ENCODE measurements at places on chromosomes 13 and 19. TPM values are rescaled to one million over a fixed set of nuclear protein-coding genes. Genes with fewer than 3 reads are reported as not detected.
A peak's percentile ranks its signal among the peaks of the same experiment; 100 is the strongest.

ZNF880 gene
- total RNA-seq, result 18.6 TPM

SCEL gene
- total RNA-seq, result not detected

ZNF579 gene
- 5.4 TPM for total RNA-seq

CGB8 gene
- total RNA-seq, result not detected

EID2B gene
- total RNA-seq, result 9.1 TPM

EDDM13 gene
- total RNA-seq, result not detected

GRCh38 chr13:68872338-68872737, 1235.3 kb upstream of the ATXN8OS start:
- no peak for DNase-seq

DNA sequence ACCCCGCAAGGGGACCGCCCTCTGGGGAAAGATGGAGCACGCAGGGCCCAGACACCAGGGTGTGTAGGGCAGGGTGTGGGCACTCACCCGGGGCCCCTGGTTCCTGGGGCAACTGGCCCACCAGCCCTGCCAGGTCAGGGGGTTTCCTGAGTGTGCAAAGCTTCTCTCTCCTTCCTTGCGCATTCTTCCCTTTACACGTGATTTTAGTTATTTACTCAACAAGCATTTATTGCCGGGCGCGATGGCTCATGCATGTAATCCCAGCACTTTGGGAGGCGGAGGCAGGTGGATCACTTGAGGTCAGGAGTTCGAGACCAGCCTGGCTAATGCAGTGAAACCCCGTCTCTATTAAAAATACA, 20.4 kb downstream of the PRR36 start:
- no peak for DNase-seq

DNA sequence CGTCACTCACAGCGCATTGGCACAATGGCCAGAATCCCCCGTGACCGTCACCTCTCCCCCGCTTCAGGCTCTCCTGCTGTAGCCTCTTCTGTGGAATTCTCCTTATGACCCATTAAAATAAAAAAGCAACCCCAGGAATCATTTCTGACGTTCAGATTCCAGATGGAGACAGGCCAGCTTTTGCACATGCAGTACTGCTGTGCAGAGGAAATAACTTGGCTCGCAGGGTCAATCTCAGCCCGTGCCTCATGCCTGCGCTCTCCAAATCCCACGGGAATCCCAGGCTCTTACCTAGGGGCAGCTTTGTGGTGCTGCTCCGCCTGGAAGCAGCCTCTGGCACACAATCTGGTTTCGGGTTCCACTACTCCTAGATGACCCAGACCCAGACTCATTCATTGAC, 32.7 kb upstream of the SOX1 start:
- peak; percentile 50 for DNase-seq

- no peak for DNase-seq
Observed at GRCh38 chr13:41284512-41285288, 21.3 kb upstream of the MTRF1 start.

- no peak for DNase-seq
Observed at GRCh38 chr13:113119822-113120189, 2.8 kb upstream of the F10 start.

DNA sequence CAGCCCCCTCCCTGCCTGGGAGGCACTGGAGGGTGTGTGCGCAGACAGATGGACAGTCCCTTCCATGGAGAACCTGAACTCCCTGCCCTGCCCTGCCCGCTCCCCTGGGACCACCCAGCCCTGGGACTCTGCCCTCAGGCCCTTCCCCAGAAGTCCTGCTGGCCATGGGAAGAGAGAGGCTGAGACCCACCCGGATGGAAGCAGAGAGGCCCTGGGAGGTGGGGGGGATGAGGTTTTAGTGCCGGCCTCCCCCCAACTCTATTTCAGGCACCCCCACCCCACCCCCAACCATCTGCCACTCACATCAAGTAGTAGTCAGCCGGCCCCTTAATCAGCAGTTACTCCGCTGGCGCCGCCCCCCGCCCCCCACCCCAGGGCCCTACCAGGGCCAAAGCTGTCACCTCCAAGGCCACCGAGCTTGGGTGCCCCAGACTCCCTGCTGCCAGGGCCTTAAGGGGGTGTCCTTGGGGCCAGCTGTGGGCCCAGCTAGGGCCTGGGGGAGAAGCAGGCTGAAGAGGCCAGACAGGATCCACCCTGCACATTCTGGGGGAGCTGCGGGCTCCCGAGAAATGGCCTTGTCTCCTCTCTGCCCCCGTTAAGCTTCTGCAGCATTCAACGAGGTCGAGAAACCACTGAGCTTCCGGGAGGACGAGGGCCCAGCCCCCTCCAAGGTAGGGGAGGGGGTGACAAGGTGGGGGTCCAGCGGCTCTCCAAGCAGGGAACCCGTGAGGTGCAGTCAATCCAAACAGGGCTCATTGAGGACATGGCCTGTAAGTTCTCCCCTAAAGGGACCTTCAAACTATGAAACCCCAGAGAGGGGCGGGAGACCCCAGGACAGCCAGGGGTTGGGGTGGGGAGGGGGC, 17.4 kb downstream of the NMRK2 start:
- DNase-seq, result peak; percentile 47

DNA sequence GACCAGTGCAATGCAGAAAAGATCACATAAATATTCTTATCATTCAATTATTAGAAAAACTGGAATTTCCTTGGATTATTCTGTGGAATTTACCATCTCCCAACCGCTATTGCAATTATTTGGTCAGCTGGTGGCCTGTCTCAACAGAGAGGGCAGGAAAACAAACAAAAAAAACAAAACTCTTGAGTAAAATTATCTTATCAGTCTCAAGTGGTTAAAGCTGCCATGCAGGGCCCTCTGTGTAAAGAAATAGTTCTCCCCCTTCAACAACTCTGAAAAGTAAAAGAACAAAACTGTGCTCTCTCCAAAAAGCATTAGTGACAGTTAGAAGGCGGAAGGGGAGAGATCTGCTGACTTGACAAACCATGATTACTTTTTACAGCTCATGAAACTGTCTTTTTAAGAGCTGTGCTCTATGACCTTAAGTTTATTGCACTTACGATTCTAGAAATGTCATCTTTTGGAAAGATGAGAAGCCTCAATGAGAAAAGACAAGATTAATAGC, 152.3 kb downstream of the DLEU7 start:
- no peak for DNase-seq

GRCh38 chr13:35039012-35039411, 96.9 kb downstream of the NBEA start:
- DNase-seq, result no peak

GRCh38 chr19:47512183-47512947, 2.5 kb downstream of the NAPA start:
- no peak for DNase-seq

DNA sequence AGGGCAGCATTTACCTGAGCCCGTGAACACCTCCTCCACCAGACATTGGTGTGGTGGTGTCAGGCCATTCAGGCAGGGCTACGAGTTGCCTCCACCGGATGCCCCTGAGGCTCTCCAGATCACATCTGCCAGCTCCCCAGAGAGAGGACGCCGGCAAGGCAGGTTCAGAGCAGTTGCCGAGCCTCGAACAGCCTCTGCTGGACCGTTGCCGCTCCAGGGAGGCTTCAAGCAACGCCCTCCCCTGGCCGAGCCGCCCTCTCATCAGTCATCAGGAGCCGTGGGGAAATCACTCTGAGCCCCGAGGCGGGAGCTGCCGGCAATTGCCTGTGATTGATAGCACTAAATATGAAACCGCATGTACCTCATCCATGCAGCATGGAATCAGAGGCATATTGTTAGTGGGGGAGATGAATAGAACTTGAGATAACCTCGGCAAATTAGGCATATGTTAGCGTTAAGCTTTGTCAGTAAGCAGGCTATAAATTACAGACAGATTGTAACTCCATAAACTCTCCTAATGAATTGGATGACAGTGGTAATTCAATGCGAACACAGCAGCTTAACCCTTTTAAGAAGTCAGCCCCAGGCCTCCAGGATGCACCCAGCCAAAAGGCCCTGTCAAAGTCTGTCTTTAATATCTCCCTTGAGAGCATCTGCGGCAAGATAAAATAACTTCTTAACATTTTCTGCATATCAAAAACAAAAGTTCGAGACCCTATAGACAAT, 29.8 kb upstream of the SPACA7 start:
- DNase-seq, result peak; percentile 21

GRCh38 chr19:4352701-4353121, 9.3 kb downstream of the MPND start:
- peak; percentile 78 for DNase-seq

DNA sequence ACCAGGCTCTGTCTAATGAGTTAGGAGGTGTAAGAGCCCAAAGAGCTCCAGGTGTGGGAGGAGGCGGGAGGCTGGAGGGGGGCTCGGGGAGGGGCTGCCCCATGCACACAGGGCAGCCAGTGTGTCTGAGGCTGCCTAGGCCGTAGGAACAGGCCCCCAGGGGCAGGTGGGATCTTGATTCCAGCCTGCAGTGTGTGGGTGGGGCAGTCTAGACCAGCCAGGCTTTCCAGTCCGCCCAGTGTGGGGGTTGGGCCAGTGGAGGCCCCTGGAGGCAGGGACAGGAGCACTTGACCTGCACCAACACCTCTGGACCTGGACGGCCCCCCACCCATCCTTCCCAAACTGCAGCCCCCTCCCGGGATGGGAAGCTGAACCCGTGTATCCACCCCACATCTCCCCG, 5.4 kb upstream of the CAMSAP3 start:
- DNase-seq, result no peak

DNA sequence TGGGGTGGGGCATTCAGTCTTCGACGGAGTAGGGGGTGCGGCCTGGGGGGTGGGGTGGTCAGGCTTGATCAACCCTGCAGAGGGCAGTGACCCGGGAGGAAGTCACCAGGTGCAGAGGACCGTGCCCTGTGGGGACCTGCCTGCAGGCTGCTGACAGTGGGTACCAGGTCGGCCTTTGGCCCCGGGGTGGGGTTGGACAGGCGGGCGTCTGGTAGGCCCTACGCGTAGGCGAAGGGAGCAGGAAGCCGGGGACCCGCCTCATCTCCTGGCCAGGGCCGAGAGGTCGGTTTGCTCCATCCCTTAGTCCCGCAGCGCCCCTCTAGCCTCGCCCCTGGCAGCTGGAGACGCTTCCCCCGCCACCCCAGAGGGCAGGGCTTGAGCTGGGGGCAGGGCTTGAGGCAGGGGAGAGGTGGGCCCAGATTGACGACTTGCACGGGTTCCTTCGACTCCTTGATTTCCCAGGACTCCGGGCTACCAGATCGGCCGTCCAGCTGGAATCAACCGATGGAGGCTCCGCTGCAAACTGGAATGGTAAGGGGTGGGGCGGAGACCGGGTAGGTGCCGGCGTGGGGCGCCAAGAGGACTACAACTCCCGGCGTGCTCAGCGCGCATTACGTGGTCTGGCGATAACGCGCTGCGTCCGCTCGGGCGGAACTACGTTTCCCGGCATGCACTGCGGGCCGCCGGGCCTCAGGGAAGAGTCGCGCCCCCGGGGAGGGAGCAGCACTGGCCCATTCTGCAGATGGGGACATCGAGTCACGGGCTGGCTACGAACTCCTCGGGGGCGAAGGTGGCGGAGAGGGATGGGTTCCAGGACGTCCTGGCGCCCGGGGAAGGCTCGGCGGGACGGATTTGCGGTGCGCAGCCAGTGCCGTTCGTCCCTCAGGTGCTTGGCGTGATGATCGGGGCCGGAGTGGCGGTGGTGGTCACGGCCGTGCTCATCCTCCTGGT, at the start of gene PNPLA6:
Gene PNPLA6, plus strand, starts transcription at position 671 of the 951 bp plus-strand sequence. Its CDS starts 72 bp downstream, at position 743.
- DNase-seq, result peak; percentile 91

DNA sequence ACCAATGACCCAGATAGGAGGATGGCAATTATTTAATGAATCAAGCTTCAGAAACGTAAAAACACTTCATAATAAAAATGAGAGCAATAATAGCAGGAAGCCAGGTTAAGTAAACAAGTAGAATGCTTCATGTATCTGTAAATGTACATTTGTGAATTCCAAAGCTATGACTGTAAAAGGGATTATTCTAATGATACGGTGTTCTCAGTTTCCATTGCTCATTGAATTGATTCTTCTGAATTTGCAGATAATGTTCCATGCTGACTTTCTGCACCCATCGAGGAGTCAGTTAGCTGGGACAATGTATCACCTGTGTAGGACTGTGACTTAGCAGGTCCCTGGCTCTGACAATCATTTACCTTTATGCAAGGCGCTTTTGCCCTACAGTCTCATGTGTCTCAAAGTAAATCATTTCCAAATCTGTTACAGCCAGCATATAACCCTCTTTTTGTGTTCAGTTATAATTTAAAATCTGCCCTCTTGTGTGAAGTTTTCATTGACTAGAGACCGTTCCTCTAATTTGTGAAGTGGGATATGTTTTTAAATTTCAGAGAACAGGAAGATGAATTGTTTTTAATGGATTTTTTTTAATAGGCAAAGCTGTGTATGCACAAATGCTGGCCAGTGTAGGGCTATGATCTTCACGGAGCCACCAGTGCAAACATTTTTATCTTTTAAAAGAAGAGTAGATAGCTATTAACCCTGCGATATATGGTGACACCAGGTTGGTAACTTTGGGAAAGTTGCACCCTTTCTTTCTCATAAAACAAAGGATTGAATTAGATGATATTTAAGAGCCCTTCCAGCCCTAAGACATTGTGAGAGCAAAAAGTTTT, 267.1 kb downstream of the KLF5 start:
- peak; percentile 15 for DNase-seq

DNA sequence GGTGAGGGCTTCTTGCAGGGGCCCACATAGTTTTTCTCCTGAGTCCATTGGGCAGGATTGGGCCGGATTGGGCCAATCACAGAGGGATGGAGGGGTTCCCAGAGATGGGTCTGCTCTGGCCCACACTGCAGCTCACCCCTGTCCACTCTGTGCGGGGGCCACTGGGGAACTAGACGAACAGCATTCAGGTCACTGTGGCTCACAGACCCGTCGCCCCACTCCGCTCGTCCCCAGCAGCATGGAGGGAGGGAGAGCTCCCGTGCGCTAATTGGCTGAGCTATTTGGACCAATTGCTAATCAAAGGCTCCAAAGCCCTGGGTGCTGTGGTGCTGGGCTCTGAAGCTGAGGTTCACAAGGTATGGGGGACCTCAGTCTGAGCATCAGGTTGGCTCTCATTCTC, 11.3 kb downstream of the NACC1 start:
- DNase-seq, result no peak

DNA sequence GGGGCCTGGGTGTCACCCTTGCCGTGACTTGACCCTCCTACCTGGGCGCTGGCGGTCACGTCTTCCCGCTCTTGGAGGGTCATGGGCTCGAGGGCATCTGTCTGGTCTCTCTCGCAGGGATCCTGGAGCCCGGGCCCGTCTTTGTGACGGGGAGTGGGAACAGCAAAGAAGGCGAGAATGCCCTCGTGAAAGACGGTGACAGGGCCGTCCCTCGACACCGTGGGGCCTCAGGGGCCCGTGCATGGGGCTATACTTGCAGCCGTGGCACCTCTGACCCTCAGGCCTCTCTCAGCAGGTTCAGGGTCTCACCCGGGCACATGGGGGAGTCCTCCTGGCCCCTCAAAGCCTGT, 20.9 kb upstream of the MATK start:
- no peak for DNase-seq

Measured in SJCRH30 (cell line).